ENCODE measurements at places on chromosomes 5 and 9.

DNA sequence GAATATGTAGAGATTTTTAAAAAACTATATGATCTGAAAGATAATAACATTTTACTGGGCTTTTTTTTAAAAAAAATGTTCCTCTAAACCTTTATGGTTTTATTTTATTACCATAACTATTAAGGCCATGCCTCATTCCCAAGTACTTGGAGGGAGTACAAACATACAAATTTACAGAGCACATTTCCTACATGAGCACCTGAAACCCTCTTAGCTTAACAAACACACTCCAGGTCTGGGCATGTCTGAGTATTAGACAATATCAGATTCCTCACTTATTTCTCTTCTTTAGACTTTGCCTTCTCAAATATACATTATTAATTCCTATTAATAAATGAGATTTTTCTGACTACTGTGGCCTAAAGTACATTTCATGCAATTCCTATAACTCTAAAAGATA is 319.2 kb downstream of the SLCO4C1 start:
- no peak for DNase-seq

- DNase-seq = no peak
Observed at GRCh38 chr5:92976156-92976555, 604.9 kb downstream of the NR2F1-AS1 start.

DNA sequence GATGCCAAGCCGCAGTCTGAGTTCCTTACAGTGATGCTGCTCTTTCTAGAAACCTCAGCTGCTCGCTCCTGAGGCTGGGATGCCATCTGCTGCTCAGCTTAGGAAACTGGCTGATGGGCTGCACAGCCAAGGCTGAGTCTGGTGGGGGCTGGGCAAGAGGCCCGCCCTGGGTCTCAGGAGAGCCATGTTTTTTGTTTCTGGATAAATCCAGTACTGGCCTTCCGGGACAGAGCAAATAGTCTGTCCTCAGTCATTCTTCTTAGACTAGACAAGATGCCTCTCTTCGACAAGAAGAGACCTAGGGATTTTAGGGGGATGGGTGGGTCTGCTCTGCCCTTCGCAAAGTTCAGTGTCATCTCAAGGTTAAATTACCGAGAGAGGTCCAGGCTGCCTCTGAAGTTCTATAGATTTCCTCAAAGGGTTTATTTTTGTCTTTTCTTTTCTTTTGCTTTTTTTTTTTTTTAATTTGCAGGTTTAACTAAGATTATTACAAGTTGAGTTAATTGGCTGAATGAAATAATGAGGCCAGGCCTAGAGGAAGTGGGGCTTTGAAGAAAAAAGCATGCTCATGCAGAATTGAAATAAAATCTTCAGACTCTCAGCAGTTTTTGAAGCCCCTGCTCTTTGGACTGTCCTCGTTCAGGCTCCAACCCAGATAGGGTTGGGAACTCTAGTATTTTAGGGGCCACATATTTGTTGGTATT is 30.6 kb upstream of the MATR3 start:
- DNase-seq = peak; percentile 75

- DNase-seq = no peak
Observed at GRCh38 chr5:168296682-168297081, 5.2 kb downstream of the WWC1 start.

DNA sequence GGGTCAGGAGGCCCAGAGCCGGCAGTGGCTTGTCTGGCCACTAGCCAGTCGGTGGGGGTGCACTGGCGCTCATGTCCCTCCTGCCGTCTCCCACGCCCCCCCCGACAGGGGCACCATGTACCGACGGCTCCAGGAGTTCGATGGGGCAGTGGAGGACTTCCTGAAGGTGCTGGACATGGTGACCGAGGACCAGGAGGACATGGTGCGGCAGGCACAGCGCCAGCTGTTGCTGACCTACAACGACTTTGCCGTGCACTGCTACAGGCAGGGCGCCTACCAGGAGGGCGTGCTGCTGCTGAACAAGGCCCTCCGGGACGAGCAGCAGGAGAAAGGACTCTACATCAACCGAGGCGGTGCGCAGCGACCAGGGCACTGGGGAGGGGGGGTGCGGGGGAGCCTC is 8.1 kb downstream of the TTC16 start:
- DNase-seq = no peak

DNA sequence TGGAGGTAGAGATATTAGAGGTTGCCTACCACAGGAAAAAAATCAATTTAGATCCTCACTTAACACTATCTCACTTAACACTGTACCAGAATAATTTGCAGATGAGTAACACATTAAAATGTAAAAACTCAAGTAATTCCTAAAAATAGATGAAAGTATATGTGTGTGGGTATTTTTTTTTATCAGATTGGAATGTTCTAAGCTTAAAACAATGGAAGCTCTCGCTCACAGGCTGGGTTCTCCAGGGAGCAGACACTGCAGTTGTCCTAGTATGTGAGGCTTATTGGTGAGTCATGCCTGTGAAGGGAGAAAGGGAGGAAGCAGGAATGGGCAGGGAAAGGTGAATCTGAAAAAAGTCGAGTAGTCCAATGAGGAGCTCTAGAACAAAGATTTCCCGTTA is 181.3 kb upstream of the ZNF608 start:
- DNase-seq = no peak

DNA sequence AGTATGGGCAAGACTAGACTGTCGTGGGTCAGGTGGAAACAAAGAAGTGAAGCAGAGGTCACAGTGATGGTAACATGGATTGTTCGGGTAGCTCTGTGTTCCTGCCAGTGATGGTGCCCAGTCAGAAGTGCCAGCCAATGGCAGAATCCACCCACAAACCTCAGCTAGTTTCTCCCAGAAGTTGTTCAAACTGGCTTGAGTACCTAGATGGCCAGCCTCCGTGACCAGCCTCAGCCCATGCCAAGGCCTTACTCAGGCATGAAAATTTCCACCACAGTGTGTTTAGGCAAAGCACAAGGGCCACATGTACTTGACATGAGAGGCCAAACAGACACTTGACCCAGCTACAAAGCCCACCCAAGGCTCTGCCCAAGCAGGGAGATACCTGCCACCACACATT is 19.4 kb upstream of the BTNL9 start:
- no peak for DNase-seq

- no peak for DNase-seq
Observed at GRCh38 chr5:27266184-27266583, 227.8 kb upstream of the CDH9 start.

- DNase-seq = no peak
Observed at GRCh38 chr5:120528609-120529008, 64.5 kb downstream of the PRR16 start.

- no peak for DNase-seq
Observed at GRCh38 chr9:133057006-133057405, 4.8 kb upstream of the CEL start.

GRCh38 chr9:136826188-136826541 is 16.1 kb upstream of the AJM1 start:
- no peak for DNase-seq

DNA sequence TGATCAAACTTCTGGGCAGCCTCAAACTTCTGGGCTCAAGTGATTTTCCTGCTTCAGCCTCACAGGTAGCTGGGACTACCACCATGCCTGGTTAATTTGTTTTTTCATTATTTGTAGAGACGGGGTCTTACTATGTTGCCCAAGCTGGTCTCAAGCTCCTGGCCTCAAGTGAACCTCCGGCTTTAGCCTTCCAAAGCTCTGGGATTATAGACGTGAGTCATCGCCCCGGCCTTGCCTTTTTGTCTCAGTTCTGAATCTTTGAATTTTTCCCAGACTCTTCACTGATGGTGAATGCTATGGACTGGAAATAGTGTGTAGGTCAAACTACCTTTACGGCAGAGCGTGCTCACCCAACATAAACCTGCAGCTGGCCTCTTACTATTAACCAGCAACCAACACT is 32.3 kb upstream of the EGFLAM start:
- DNase-seq = no peak

DNA sequence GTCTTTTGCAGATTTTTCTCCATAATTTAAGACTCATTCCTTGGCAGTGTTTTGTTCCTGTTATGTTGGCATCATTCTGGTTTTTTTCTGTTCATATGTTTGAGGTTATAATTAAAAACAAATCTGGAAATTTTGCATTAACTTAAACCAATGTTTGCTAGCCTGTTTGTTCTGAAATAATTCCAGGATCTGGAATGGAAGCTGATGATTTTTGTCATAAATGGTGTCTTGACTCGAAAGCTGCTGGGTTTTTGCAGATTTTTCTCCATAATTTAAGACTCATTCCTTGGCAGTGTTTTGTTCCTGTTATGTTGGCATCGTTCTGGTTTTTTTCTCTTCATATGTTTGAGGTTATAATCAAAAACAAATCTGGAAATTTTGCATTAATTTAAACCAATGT is 318.7 kb upstream of the IRX4 start:
- DNase-seq = no peak

- DNase-seq = no peak
Observed at GRCh38 chr5:134552301-134552700, 26.8 kb downstream of the JADE2 start.

DNA sequence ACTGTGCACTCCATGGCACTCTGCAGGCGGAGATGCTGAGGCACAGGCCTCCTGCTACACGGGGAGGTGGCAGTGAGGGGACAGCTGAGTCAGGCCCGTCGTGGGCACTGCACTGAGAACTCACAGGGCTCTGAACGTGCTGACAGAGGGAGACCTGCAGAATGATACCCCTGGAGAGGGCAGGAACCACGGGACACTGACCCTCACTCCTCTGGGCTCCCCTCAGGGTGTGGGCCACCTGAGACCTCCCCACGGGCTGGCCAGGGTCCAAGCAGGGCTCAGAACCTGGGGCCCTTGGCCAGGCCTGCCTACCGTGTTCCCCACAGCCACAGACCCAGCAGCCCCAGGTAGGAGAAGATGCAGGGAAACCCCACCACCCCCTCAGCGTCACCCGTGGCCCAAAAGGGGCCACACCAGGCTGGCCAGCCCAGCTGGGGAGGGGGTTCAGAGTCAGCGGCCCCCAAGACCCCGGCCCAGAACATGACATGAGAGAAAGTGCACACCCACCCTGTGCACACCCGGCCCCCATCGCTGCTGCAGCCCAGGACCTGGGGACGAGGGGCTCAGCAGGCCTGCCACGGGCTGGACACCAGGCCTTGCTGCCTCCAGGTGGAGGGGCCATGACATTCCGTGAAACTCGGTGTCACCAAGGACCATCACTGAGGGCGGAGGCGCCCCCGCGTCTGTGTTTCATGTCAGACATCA is 30.9 kb downstream of the GLT6D1 start:
- no peak for DNase-seq

DNA sequence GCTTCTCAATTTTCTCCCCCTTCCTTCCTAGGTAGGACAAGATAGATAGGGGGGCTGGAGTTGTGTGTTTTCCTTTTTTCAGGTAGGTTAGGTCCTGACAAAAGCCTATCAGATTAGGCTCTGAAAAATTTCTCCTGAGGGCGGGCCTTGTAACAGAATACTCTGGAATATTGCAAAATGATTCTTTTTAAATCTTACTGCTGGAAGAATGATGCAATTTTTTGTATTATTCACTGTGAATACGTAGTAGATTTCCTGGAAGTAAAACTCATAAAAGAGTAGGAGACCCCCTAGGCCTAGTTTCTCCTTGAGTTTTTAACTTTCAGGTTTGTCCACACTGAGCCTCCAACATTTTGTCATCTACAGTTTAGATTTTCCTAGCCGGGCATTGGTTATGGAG is 1701.8 kb downstream of the EFNA5 start:
- DNase-seq = no peak

DNA sequence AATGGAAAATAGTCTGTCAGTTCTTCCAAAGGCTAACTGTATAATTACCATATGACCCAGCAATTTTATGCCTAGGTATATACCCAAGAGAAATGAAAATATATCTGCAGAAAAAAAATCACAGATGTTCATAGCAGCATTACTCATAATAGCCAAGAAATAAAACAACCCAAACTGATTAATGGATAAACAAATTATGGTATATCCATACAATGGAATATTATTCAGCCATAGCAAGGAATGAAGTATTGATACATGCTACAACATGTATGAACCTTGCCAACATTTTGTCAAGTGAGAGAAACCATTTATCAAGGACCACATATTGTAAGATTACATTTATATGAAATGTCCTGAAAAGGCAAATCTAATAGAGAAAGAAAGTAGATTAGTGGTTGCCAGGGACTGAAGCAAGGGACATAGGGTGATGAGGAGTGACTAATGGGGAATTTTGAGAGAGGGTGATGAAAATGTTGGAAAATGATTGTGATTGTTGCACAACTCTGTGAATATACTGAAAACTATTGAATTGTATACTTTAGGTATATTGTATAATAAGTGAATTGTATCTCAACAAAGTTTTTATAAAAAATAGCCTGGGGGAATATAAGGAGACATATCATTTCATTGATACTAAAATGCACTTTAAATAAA is 114.4 kb downstream of the PBX3 start:
- no peak for DNase-seq

GRCh38 chr5:137831105-137831504 is 36.6 kb upstream of the MYOT start:
- no peak for DNase-seq

DNA sequence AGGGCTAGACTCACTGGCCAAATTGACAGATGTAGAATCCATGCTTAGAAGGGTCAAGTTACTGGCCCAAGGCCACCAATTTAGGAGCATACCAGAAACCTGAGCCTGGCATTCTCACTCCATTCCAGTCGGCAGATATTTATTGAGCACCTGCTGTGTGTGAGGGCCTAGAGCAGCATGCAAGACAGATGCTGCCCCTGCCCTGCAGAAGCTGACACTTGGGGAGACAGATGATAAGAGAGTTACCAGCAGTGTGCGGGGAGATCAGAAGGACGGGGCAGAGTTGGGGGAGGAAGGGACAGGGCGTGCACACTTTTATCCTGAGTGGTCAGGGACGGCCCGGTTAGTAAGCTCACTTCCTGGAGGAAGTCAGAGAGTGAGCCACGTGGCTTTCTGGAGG is 111.5 kb upstream of the RAPGEF1 start:
- no peak for DNase-seq

All from HuH-7 (cell line).